OCI-LY7 (cell line): ENCODE measurements at places on chromosomes 12 and 14. TPM values are rescaled to one million over a fixed set of nuclear protein-coding genes. Genes with fewer than 3 reads are reported as not detected.
A peak's percentile ranks its signal among the peaks of the same experiment; 100 is the strongest.

Gene PPM1H
- 2.0 and 3.9 TPM in 2 replicates for total RNA-seq

Gene ACSM4
- total RNA-seq = not detected in 2 replicates

Gene RDH16
- total RNA-seq = 0.13 and 0.41 TPM in 2 replicates

Gene TAS2R19
- 2.9 and 3.4 TPM in 2 replicates for total RNA-seq

DNA sequence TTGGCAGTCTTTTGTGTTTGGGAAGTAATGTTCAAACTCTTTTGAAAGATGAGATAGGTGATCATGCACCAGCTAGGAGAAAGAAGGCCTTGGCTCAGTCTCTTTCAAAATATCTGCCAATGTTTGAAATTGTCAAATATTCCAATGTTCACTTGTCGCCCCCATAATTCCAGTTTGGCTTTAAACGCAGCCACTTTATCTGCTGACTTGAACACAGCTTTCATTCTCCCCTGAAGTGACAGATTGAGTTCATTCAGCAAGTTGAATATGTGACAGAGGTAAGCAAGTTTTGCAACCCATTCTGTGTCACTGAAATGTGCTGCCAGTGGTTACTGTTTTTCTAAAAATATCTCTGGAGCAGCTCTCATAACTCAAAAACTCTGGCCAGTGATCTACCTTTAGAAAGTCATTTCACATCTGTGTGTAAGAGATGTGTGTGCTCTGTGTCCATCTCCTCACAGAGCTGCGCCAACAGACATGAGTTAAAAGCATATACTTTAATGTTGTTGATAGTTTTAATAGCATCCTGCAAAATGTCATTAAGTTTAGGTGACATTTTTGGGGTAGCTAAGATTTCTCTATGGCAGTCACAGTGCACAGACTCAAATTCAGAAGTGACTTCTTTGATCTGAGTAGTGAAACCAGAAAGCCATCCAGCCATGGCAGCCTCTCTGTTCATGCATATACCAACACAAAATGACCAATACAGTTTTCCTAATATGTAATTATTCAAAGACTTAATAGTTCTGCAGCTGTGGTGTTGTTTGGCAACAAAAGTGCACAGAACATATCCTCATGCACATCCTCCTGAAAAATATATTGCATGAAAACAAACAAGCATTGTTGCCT is 614.3 kb upstream of the MIS18BP1 start:
- no peak for DNase-seq

GRCh38 chr12:110109037-110109836 is 14.9 kb upstream of the IFT81 start:
- DNase-seq = no peak

DNA sequence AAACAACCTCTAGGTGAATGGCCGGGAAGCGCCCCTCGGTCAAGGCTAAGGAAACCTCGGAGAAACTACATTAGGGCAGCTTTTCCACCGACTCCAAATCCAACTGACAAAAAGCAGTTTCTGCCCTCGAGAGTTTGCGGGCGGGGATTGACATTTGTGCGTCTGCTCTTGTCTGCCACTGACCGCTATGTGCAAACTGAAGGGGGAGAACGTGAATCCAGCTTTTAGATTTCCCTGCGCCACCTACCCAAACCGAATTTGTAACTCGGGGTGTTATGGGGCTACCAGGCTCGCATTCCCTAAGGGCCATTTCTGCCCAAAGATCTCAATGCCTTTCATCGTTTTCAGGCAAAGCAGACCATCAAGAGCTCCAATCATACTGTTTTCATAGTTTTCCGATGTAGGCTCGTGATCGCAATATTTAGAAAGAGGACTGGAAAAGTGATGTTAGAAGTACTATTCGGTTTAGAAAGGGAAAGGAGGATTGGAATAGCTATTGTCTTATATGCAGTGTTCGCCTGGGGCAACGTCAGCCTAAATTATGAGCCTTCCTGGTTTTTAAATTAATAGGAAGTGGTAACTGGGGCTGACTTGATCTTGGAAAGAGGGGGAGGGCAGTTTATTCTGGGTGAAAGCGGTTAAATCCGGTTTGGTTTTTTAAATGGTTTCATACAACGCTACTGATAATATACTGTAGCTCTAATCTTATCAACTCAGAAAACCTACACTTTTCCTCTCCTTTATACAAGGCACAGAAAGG is 45.4 kb downstream of the BCAT1 start:
- no peak for DNase-seq

DNA sequence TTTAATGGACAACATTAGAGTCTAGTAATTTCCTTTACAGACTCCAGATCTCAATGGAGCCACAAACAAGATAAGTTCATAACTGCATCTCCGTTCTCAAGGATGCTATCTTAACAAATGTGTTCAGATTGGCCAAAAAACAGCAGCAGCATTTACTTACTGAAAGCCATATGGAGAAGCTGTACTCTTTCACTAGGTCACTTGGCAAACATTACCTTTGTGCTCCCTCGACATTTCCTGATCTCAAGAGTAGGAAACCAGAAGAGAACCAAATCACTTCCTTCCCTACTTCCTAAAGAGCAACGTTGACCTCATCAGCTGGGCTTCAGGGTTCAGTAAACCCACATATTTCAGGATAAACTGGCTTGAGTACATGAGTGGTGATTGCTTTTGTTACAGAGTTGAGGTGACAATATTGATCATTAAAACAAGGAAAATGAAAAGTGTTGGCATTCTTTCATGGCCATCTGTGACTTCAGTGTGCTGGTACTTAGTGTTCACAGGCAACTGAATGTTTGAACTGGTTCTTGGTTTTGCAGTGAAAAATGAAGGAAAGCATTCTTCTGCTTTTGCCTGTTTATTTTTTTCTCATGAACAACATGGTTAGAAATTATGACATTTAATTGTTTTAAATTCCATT is 449.6 kb downstream of the TMEM117 start:
- DNase-seq = no peak

- DNase-seq = no peak
Measured at GRCh38 chr14:87434011-87434410, 559.0 kb downstream of the GALC start.

- no peak for DNase-seq
Measured at GRCh38 chr12:57223191-57224165, 6.0 kb upstream of the SHMT2 start.

GRCh38 chr12:124025661-124026060 is 52.6 kb downstream of the ZNF664 start:
- no peak for DNase-seq

- no peak for DNase-seq
Measured at GRCh38 chr14:61632807-61633206, 62.5 kb upstream of the HIF1A start.

- DNase-seq = no peak
Measured at GRCh38 chr12:77299001-77299400, 233.6 kb upstream of the E2F7 start.

- no peak for DNase-seq
Measured at GRCh38 chr14:39568809-39569538, 136.7 kb upstream of the FBXO33 start.

DNA sequence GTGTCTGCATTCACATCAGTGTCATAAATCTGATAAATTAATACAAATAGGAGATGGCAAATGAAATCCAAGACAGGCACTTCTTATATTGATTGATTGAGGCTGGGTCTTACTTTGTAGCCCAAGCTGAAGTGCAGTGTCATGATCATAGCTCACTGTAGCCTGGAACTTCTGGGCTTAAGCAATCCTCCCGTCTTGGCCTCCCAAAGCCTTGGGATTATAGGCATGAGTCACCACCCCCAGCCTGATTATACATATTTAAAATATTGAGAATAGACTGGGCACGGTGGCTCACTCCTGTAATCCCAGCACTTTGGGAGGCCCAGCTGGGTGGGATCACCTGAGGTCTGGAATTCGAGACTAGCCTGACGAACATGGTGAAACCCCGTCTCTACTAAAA is 51.3 kb downstream of the MARK3 start:
- DNase-seq = no peak

DNA sequence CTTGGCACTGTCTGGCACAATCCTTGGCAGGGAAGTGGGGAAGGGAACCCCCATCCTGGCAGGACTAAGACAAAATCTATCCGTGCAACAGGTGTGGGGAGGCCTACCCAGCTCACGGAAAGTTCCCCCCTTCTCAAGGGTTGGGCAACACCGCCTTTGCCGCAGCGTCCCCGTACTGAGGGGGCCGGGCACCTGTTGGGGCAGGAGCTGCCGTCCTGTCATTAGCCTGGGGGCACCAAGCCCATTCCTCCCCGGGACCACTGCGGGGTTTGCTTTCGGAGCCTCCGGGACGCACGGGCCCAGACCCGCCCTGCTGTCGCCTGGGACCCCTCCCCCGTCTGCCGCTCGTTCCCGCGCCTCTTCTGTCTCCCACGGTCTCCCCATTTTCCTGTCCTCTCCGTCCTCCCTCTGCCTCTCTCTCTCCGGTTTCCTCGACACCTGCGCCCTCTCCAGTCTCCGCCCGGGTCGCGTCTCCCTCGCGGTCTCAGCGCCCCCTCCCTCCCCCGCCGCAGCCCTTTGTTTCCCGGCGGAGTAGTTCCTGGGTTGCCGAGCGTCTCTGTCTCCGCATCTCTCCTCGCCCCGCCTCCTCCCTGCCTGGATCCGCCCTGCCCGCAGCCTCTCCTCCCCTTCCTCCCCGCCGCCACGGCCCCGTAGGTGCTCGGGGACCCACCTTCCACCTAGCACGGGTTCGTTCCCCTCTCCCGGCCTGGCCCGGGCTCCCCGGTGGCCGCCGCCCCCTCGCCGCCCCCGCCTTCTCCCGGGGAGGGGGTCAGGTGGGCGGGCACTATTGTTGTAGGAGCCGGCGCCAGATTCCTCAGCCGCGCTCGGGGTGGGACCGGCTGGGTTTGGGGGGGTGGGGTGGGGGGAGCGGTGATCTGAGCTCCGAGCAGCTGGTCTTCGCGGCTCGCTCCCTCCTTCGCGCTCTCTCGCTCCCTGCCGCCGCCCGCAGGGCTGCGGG is at the start of gene CACNB3:
TSS of gene CACNB3 (plus strand) at position 624 of the 958 bp plus-strand sequence. CDS start 434 bp downstream, outside the sequence.
- DNase-seq = peak; percentile 61
